ENCODE measurements at places on chromosomes 3 and 15.

DNA sequence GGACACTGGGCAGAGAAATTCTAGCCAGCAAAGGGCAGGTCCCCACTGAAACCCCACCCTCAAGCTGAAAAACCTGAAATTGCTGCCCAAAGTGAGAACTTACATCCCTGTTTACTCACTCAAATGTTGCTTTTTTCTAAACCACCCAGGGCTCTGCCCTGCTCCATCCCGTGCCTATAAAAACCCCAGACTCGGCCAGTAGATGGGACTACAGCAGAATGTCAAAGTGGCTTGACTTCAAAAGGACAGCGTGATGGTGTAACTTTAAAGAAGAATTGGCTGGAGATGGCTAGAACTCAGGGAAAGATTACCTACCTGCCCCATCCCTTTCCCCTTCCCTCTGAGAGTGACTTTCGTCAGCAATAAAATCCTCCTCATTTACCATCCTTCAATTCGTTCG, 246.9 kb downstream of the PYDC2 start:
- no peak for DNase-seq

GRCh38 chr15:25378501-25378901, 60.3 kb downstream of the UBE3A start:
- no peak for DNase-seq

- DNase-seq: no peak
These were observed 20.4 kb downstream of the CD200 start for GRCh38 chr3:112353365-112353764.

GRCh38 chr3:50324351-50325112, 2.0 kb upstream of the HYAL2 start:
- DNase-seq: no peak

DNA sequence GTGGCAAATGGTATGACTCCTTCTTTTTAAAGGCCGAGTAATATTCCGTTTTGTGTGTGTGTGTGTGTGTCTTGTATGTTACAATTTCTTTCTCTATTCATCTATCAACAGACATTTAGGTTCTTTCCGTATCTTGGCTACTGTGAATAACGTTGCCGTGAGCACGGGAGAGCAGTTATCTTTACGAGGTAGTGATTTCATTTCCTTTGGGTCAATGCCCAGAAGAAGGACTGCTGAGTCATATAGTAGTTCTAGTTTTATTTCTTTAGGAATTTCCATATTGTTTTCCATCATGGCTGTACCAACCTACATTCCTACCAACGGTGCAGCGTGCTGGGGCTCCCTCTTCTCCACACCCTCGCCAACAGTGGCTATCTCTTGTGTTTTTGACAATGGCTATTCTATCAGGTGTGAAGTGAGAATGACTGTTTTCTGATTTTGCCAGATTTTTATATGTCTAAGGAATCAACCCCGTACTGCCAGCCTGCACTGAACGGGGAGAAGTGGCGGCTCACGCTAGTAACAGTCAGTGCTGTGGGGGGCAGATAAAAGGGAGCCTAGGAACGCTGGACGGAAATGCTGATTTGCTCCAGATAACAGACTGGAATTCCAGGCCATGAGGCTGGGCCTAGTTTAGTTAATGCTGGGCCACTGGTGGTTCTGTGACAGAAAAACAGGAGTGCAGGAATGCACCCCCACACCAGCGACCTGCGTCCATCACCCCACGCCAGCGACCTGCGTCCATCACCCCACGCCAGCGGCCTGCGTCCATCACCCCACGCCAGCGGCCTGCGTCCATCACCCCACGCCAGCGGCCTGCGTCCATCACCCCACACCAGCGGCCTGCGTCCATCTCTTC, 168.1 kb downstream of the XXYLT1 start:
- no peak for DNase-seq

- no peak for DNase-seq
These were observed 123.5 kb downstream of the CMSS1 start for GRCh38 chr3:99941211-99941610.

DNA sequence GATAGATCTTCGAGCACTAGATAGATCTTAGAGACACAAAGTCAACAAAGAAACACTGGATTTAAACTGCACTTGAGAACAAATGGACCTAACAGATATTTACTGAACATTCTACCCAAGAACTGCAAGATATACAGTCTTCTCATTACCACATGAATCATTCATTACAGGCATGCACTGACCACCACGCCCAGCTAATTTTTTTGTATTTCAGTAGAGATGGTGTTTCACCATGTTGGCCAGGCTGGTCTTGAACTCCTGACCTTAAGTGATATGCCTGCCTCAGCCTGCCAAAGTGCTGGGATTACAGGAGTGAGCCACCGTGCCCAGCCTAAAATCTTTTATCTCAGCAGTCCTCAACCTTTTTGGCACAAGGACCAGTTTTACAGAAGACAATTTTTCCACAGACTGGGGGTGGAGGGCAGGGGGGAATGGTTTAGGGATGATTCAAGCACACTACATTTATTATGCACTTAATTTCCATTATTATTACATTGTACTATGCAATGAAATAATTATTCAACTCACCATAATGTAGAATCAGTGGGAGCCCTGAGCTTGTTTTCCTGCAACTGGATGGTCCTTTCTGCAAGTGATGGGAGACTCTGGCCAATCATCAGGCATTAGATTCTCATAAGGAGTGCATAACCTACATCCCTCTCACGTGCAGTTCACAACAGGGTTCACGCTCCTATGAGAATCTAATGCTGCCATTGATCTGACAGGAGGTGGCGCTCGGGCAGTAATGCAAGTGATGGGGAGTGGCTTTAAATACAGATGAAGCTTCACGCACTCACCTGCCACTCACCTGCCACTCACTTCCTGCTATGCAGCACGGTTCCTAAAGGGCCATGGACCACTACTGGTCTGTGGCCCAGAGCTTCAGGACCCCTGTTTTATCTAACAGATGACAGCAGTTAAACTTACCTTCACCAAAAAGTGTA, 21.7 kb downstream of the CSNK1G1 start:
- DNase-seq: no peak

DNA sequence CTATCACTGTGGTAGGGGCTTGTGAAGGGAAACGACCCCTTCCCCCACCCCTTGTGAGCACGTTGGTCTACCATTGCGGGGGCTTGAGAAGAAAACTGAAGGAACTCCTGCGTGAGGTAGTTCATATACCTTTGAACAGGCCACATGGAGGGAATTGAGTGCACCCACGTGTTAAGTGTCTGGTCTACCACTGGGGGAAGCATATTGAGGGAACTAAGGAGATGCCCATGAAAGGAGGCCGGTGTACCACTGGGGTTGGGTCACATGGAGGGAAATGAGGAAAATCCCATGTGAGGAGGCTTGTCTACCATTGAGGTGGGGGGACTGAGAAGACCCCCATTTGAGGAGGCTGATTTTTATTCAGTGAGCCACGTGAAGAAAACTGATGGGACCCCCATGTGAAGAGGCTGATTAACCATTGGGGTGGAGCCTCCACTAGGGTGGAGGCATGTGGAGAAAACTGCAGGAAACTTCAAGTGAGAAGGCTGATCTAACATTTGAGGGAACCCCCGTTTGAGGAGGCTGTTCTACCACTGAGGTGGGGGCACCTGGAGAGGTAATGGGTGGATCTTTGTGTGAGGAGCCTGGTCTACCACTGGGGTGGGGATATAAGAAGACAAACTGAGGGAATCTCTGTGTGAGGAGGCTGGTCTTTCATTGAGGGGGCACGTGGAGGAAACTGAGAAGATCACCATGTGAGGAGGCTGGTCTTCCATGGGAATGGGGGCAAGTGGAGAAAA, 163.2 kb downstream of the FBLN2 start:
- no peak for DNase-seq

- no peak for DNase-seq
These were observed 2.7 kb downstream of the UQCC5 start for GRCh38 chr3:52539010-52539653.

- DNase-seq: no peak
These were observed 32.8 kb downstream of the GRIP2 start for GRCh38 chr3:14507305-14507741.

GRCh38 chr3:39013289-39013688, 38.5 kb downstream of the SCN11A start:
- no peak for DNase-seq

Data from NCI-H187 (cell line).